Bronchial smooth muscle cell (primary cell): ENCODE measurements at places on chromosomes 13 and 19. TPM values are rescaled to one million over a fixed set of nuclear protein-coding genes. Genes with fewer than 3 reads are reported as not detected.

SLITRK5 gene
- under 0.01 TPM in 1 of 2 replicates, not detected in the other for total RNA-seq

TBC1D4 gene
- total RNA-seq = 9.7 and 12.5 TPM in 2 replicates

LRP3 gene
- total RNA-seq = 21.9 and 30.6 TPM in 2 replicates

TINCR gene
- under 0.01 TPM in 2 replicates for total RNA-seq

WDR62 gene
- 0.52 and 1.3 TPM in 2 replicates for total RNA-seq

SIGLEC8 gene
- total RNA-seq = not detected in 2 replicates

ZNF665 gene
- 5.4 and 5.9 TPM in 2 replicates for total RNA-seq

SLC1A6 gene
- not detected in 2 replicates for total RNA-seq

CEACAM7 gene
- not detected in 2 replicates for total RNA-seq

STRN4 gene
- 52.0 and 63.6 TPM in 2 replicates for total RNA-seq

DENND1C gene
- total RNA-seq = not detected in 2 replicates

C19orf67 gene
- not detected in 2 replicates for total RNA-seq

ISOC2 gene
- total RNA-seq = 38.8 and 58.3 TPM in 2 replicates

FPR3 gene
- not detected in 2 replicates for total RNA-seq

BSPH1 gene
- not detected in 2 replicates for total RNA-seq

SHISA7 gene
- total RNA-seq = not detected in 2 replicates

WDR87 gene
- not detected in 2 replicates for total RNA-seq

ANGPTL8 gene
- not detected in 2 replicates for total RNA-seq

RNF225 gene
- total RNA-seq = 0.16 and 0.17 TPM in 2 replicates

CCL25 gene
- total RNA-seq = 0.16 TPM in 1 of 2 replicates, not detected in the other

ALDH16A1 gene
- 21.6 and 26.2 TPM in 2 replicates for total RNA-seq

APLP1 gene
- total RNA-seq = 6.0 and 11.0 TPM in 2 replicates

ZNF83 gene
- 49.4 and 50.3 TPM in 2 replicates for total RNA-seq

MAP2K7 gene
- total RNA-seq = 7.6 and 10.7 TPM in 2 replicates

TICAM1 gene
- total RNA-seq = 1.4 and 1.6 TPM in 2 replicates

LGALS4 gene
- 0.09 TPM in 1 of 2 replicates, not detected in the other for total RNA-seq

LIG1 gene
- total RNA-seq = 11.8 and 14.5 TPM in 2 replicates

CGB8 gene
- total RNA-seq = not detected in 2 replicates

LILRA1 gene
- not detected in 2 replicates for total RNA-seq

KIR2DL3 gene
- not detected in 2 replicates for total RNA-seq

CBARP gene
- 0.63 and 0.86 TPM in 2 replicates for total RNA-seq

IGFL3 gene
- total RNA-seq = not detected in 2 replicates

SRRM5 gene
- total RNA-seq = not detected in 2 replicates

SULT2B1 gene
- total RNA-seq = 0.16 and 0.17 TPM in 2 replicates

CASP14 gene
- total RNA-seq = not detected in 2 replicates

C19orf73 gene
- 0.16 and 0.77 TPM in 2 replicates for total RNA-seq

C13orf42 gene
- not detected in 2 replicates for total RNA-seq

HCN2 gene
- 1.5 and 1.6 TPM in 2 replicates for total RNA-seq

TSSK6 gene
- 1.9 and 2.2 TPM in 2 replicates for total RNA-seq
